NCI-H446 treated with DMSO at 0.1 percent for 48 hours (cell line): ENCODE measurements at places on chromosomes 12 and 14.

DNA sequence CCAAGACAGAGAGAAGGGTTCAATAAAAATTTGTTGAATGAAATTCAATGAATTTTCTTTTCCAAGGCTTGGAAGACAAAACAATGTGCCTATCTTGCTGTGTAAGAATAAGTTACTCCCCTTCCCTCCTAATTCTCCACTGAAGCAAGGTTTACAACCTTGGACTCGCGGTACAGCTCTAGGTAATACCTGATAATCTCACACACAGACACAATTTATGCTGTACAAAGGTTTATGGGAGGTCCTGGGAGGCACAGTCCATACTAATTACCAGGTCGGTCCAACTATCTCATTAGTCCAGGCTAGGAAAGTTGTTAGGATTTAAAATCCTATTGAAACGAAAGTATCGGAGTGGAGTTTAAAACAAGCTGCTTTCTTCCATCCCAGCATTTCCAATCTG lies 42.6 kb downstream of the NELL2 start:
- no peak for DNase-seq

- DNase-seq: no peak
These were observed 152.8 kb upstream of the PTPRQ start for GRCh38 chr12:80291108-80291754.

DNA sequence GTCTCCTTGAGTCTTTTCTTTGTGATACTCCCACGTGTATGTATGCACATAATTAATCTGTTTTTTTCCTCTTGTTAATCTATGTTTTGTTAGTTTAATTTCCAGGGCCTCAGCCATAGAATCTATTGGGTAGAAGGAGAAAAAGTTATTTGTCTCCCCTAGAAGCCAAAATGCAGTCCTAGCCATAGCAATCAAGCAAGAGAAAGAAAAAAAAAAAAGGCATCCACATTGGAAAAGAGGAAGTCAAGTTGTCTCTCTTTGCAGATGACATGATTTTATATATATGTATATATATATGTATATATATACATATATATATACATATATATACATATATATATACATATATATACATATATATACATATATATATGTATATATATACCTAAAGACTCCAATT lies 25.4 kb upstream of the ETV6 start:
- no peak for DNase-seq

- DNase-seq: no peak
These were observed 29.0 kb downstream of the LGMN start for GRCh38 chr14:92719421-92719820.

DNA sequence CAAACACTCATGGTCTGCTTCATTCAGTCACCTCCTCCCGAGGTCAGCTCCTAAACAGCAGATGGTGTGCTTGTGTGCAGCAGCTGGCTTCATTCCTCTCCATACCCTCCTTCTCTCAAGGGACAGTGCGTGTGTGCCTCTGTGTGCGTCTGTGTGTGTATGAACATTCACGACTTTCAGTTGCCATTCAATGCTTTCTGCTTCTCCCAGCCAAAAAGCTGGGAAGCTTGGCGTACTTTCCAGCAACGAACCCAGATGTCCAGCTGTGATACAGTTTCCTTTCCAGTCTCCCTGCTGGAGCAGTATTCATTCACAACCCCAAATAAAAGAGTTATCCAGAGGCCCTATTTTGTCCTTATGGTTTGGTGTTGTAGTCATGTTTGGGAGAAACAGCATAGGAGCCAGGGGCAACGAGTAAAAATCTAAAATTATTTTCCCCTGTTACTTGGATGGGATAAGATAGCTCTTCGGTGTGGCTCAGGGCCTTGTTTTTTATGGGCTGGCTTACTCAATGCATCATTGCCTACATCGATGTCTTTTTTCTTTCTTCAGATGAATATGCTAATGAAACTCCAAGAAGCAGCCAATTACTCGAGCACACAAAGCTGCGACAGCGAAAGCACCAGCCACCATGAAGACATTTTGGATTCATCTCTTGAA lies 379.3 kb downstream of the NAV3 start:
- DNase-seq: peak; percentile 99
